ENCODE measurements at places on chromosomes 2 and 18. TPM values are rescaled to one million over a fixed set of nuclear protein-coding genes. Genes with fewer than 3 reads are reported as not detected.

The FLACC1 gene
- total RNA-seq: 0.84 TPM

The TGFA gene
- total RNA-seq: 22.6 TPM

The TLX2 gene
- total RNA-seq: not detected

The RAB31 gene
- total RNA-seq: 27.2 TPM
